Nasal cavity respiratory epithelium epithelial cell of viscerocranial mucosa (primary cell): ENCODE measurements at places on chromosomes 3 and 15. TPM values are rescaled to one million over a fixed set of nuclear protein-coding genes. Genes with fewer than 3 reads are reported as not detected.

ANKRD34C gene
- total RNA-seq: not detected in 2 replicates

AGBL1 gene
- not detected in 2 replicates for total RNA-seq

DPH3 gene
- 20.2 and 23.3 TPM in 2 replicates for total RNA-seq

CSPG4 gene
- 2.7 and 9.8 TPM in 2 replicates for total RNA-seq

PPM1L gene
- 4.1 and 10.8 TPM in 2 replicates for total RNA-seq

EFHB gene
- under 0.01 TPM in 1 of 2 replicates, not detected in the other for total RNA-seq

ALDH1A2 gene
- total RNA-seq: 0.68 and 0.85 TPM in 2 replicates

GOLGA8A gene
- total RNA-seq: 12.0 and 21.2 TPM in 2 replicates

CDCP1 gene
- total RNA-seq: 141 and 146 TPM in 2 replicates

DUOX2 gene
- 1.0 and 3.2 TPM in 2 replicates for total RNA-seq

GYG1 gene
- total RNA-seq: 31.4 and 32.5 TPM in 2 replicates

CCR2 gene
- under 0.01 TPM in 2 replicates for total RNA-seq

NRROS gene
- 0.07 TPM in 1 of 2 replicates, not detected in the other for total RNA-seq

ZPLD1 gene
- total RNA-seq: 0.07 and 4.4 TPM in 2 replicates

SMAD6 gene
- under 0.01 and 0.64 TPM in 2 replicates for total RNA-seq

LEKR1 gene
- 0.28 and 0.68 TPM in 2 replicates for total RNA-seq

SNUPN gene
- 19.8 and 23.8 TPM in 2 replicates for total RNA-seq

JAGN1 gene
- 22.2 and 23.7 TPM in 2 replicates for total RNA-seq

NR2E3 gene
- 0.14 and 0.34 TPM in 2 replicates for total RNA-seq

ABI3BP gene
- total RNA-seq: 0.68 and 3.1 TPM in 2 replicates

MUC13 gene
- not detected in 2 replicates for total RNA-seq

SCAMP5 gene
- total RNA-seq: under 0.01 and 0.64 TPM in 2 replicates

GUCA1C gene
- total RNA-seq: not detected in 2 replicates

LMAN1L gene
- 0.21 TPM in 1 of 2 replicates, not detected in the other for total RNA-seq

HDC gene
- under 0.01 TPM in 1 of 2 replicates, not detected in the other for total RNA-seq

CEMIP gene
- 1.0 and 3.6 TPM in 2 replicates for total RNA-seq

ZNF620 gene
- 1.7 and 1.9 TPM in 2 replicates for total RNA-seq

KCNAB1 gene
- total RNA-seq: under 0.01 and 0.85 TPM in 2 replicates

HEXA gene
- total RNA-seq: 55.0 and 70.1 TPM in 2 replicates

CLDN18 gene
- not detected in 2 replicates for total RNA-seq

FBLN2 gene
- total RNA-seq: 1.4 and 35.7 TPM in 2 replicates

ACTL6A gene
- 81.7 and 139 TPM in 2 replicates for total RNA-seq

C3orf33 gene
- total RNA-seq: 1.9 and 3.8 TPM in 2 replicates
